ENCODE measurements at places on chromosomes 1 and 21.

GRCh38 chr1:177984136-177984525, 14.3 kb upstream of the SEC16B start:
- DNase-seq = no peak

DNA sequence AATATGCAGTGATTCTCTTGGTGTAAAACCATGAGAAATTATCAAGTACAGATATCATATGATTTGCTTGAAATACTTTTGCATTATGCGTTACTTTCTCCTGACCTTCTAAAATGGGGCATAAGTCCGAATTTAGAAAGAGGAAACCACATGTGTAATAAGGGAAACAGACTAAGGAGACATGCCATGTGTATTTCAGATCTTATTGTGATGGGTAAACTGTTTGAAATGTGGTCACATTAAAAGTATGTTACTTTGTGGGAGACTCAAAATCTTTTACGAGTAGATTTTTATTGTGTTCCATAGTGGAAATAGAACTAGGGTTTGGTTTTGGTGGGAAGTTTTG, 173.0 kb downstream of the NFIA start:
- DNase-seq = no peak

GRCh38 chr1:244436336-244437085, 15.2 kb downstream of the ADSS2 start:
- DNase-seq = no peak

GRCh38 chr1:156675210-156676113, 1.7 kb downstream of the NES start:
- no peak for DNase-seq

- DNase-seq = no peak
These were observed 59.6 kb downstream of the FBXO2 start for GRCh38 chr1:11594625-11595024.

DNA sequence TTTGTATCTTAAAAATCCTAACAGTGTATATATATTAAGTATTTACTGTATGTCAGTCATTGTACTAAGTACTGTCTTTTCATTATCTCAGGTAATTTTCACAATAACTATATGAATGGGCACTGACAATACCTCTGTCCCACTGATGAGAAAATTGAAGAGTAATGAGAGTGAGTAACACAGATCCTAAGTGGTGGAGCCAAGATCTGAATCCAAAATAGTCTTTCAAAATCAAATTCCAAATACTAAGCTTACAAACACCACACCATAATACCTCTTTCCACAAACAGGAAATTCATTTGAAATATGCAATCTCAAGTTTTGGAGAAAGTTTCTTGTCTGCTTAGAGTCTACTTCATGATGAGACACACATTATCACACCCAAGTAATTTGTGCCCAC, 105.9 kb upstream of the EDEM3 start:
- DNase-seq = no peak

- DNase-seq = no peak
These were observed 99.0 kb downstream of the SLC45A1 start for GRCh38 chr1:8416881-8417280.

GRCh38 chr21:14957836-14958235, 107.0 kb downstream of the NRIP1 start:
- DNase-seq = no peak

GRCh38 chr1:79259390-79260336, 253.1 kb upstream of the ADGRL4 start:
- DNase-seq = no peak

GRCh38 chr1:215568299-215568692, 1.2 kb downstream of the KCTD3 start:
- DNase-seq = no peak

DNA sequence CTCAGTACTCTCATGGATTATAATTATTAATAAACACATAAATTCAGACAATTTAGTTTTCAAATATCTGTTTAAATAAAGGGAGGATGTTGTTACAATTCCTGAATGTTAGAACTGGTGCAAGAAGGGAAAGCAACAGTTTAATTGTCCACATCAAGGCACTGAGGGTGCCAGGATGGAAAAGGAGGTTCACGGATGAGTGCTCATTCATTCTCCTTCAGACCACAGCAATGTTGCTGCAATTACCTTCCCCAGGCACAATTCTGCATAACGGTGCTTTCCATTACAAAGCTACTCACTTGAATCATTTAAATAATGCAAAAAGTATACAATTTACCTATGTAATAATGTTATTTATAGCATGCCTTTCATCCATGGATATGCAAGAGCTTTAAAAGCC, 52.3 kb upstream of the COG2 start:
- peak; percentile 35 for DNase-seq

DNA sequence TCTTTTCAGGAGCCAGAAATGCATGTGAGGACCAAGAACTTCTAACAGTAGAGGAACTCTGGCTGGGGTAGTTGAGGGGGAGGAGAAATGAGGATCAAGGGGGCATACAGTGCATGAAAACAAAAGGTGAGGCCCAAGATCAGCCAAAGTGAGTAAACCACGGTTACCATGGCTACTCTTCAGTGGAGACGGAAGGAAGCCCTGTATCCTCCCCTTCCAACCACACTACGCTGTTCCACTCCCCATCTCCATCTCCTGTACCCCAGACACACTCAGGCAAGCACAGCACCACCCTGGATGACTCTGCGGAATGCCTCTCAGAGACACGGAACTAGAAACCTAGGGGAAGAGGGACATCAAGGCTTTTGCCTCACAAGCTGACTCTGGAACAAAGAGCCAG, 157.6 kb upstream of the CAMK1G start:
- DNase-seq = no peak

DNA sequence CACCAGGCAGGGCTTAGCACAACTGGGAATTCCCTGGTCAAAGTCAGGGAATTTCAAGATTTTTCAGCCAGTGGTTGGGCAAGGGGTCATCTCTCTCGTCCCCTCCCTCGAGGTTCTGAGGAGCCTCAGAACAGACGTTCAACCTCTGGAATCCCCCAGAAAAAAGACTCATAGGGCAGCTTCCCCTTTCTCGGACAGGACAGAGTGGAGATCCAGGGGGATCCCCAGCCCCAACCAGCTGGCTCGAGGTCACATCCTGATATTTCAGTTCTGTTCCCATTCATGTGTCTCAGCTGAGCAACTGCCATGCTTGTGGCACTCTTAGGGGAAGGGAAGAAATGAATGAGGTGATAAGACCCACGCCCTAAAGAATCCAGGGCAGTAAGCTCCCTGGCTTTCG, 4.9 kb upstream of the LAD1 start:
- no peak for DNase-seq

- no peak for DNase-seq
These were observed 109.1 kb downstream of the SLC45A1 start for GRCh38 chr1:8426996-8427395.

DNA sequence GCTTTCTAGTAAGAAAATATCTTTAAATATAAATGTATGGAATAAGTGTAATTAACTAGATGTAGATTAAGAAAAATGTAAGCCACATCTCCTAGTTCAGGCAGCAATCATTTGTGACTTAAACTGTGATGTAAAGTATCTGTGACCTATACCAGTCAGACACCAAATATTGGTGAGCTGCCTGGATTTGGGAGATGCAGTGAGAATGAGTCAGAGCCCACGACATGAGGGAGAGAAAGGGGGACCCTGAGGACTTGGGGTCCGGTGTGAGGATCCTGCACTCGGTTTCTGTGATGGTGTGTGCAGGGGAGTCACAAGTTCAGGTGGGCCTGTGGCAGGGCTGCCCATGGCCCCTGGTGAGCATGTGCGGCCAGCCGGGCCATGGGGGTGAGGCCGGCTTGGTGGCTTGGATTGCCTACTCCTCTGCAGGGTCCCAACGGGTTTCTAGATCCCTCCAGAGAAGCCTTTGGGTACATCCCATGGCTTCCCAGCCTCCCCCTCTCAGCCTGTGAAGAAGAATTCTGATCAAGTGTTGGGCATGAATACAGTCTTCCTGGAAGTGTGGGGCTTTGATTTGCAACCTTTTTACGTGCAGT, 19.0 kb upstream of the ABCG1 start:
- no peak for DNase-seq

- DNase-seq = no peak
These were observed 876 bp downstream of the MOB3C start for GRCh38 chr1:46615735-46616134.

- no peak for DNase-seq
These were observed 10.7 kb downstream of the AKIRIN1 start for GRCh38 chr1:39001516-39002421.

GRCh38 chr1:210944252-210944651, 189.7 kb downstream of the KCNH1 start:
- no peak for DNase-seq

DNA sequence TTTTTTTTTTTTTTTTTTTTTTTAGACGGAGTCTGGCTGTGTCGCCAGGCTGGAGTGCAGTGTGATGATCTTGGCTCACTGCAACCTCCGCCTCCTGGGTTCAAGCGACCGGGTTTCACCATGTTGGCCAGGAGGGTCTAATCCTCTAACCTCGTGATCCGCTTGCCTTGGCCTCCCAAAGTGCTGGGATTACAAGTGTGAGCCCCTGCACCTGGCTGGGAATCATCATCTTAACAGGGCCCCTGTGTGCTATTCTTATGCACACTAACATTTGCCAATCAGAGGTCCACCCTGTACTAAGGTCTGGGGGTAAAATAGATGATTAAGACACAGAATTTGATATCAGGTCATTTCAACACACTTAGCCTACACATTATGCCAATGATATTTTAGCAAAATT, 278.7 kb upstream of the CHRM3 start:
- no peak for DNase-seq

DNA sequence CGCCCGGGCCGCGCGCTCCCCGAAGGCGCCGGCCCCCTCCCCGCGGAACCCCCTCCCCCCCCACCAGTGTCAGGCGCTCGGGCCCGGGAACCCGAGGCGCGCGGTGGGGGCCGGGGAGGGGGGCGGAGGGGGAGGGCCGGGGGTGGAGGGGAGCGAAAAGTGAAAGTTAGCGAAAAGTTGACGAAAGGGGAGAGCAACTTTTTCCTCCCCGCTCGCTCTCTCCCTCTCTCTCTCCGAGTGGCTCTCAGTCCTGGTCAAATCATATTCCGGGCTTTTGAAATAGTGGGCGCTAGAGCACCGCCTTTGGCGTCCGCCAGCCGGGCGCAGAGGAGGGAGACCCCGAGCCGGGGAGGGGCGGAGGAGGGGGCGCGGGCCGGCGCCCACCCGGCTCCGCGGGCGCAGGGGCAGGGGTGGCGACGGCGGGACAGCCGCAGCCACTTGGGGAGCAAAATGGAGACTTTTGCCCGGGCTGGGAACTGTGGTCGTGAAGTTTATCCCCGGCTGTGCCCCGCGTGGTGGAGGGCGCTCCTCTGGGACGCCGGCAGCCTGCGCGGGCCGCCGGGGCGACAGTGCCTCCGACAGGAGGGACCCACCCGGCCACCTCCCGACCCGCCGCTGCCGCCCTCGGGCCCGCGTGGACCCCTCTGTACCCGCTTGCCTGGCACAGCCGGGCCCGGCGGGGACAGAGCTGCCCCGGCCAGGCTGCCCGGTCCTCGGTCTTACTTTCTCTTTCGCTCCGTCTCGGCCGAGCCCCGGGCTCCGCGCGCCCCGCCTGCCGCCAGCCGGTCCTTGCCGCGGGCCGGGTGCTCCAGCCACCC, 697 bp downstream of the PRDM16 start:
- no peak for DNase-seq

DNA sequence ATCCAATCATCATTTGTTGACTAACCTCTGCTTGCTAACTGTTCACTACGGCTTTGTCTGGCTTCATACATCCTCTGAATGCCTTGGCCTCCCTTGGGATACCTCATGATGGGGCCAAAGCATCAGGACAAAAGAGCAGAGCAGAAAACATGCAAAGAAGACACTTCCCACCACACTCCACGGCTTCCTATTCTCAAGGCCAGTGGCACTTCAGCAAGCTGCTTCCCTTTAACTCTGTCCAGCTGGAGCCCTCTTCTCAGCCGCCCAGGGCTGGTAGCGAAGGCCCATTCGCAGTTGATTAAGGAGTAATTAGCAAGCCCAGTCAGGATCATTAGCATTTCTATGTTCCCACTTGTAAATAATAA, 224.3 kb upstream of the FGGY start:
- DNase-seq = peak; percentile 28

DNA sequence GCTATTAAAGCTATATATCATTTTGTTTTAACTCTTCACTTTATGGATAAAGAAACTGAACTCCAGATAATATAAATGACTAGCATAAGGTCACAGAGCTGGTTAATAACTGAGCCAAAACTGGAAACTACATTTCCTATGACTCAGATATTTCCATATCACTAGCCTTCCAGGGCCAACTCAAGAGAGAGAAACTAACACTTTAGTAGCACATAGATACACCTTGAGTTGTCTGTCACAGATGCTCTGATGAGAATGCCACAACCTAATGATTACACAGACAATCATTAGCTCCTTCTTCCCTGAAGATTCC, 40.7 kb downstream of the NME7 start:
- DNase-seq = no peak

GRCh38 chr1:201062511-201063091, 39.1 kb upstream of the KIF21B start:
- no peak for DNase-seq

GRCh38 chr1:216047811-216048572, 375.3 kb downstream of the USH2A start:
- DNase-seq = no peak

- no peak for DNase-seq
These were observed 1.3 kb downstream of the CELSR2 start for GRCh38 chr1:109250454-109251276.

- DNase-seq = no peak
These were observed 12.6 kb downstream of the DAB1 start for GRCh38 chr1:57411262-57411661.

DNA sequence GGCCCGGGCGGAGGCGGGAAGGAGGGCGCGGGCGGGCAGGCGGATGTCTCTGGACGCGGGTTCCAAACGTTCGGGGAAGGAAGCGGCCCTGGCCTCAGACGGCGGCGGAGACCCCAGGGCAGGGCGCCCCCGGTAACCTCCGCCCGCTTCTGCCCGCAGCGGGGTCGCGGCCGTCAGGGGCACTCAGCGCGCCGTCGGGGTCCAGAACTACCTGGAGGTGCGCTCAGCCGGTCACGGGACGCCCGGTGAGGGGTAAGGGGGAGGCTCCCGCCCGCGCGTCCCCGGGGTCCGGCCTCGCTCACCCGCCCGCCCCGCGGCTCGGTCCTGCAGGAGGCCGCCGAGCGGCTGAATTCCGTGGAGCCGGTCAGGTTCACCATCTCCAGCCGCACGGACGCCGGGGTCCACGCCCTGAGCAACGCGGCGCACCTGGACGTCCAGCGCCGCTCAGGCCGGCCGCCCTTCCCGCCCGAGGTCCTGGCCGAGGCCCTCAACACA, 406 bp downstream of the PUSL1 start:
- DNase-seq = no peak
